ENCODE measurements at places on chromosomes 6 and 20. TPM values are rescaled to one million over a fixed set of nuclear protein-coding genes. Genes with fewer than 3 reads are reported as not detected.

The TCF21 gene
- not detected for total RNA-seq

The SFTA2 gene
- not detected for total RNA-seq

The TDP2 gene
- total RNA-seq, result 49.8 TPM

The ARMH2 gene
- total RNA-seq, result not detected
